ENCODE measurements at places on chromosomes 1 and 21. TPM values are rescaled to one million over a fixed set of nuclear protein-coding genes. Genes with fewer than 3 reads are reported as not detected.

The CNR2 gene
- not detected for total RNA-seq

The TAF12 gene
- total RNA-seq = 28.8 TPM

The GJA9 gene
- total RNA-seq = not detected

The IFT25 gene
- total RNA-seq = 19.8 TPM

Data from pericardium fibroblast (primary cell).